ENCODE measurements at places on chromosomes 16 and 17. TPM values are rescaled to one million over a fixed set of nuclear protein-coding genes. Genes with fewer than 3 reads are reported as not detected.

ITGA2B gene
- 0.15 TPM for total RNA-seq

DNAH2 gene
- 0.17 TPM for total RNA-seq

MON1B gene
- 13.9 TPM for total RNA-seq

TBX21 gene
- 0.15 TPM for total RNA-seq

SMIM36 gene
- not detected for total RNA-seq

LRRC45 gene
- total RNA-seq, result 17.0 TPM

CTF1 gene
- total RNA-seq, result 6.1 TPM

CCL8 gene
- 1.2 TPM for total RNA-seq

Data from smooth muscle cell of trachea (primary cell).